ENCODE measurements at places on chromosomes 11 and 22.

GRCh38 chr11:134032501-134033091 lies 36.3 kb upstream of the JAM3 start:
- no peak overlapping the region for H3K27ac ChIP-seq
- no peaks in the 10 kb centered on the region for H3K27me3 ChIP-seq
- no peak for DNase-seq
- no peak overlapping the region for H3K4me3 ChIP-seq

- no peak overlapping the region for H3K27ac ChIP-seq
- no peak for DNase-seq
- H3K4me3 ChIP-seq: no peak overlapping the region
- H3K27me3 ChIP-seq: no peaks in the 10 kb centered on the region
- H3K4me1 ChIP-seq: no peaks in the 10 kb centered on the region
- no peaks in the 10 kb centered on the region for H3K36me3 ChIP-seq
Observed at GRCh38 chr11:5011254-5011653, 16.6 kb downstream of the OR51L1 start.

DNA sequence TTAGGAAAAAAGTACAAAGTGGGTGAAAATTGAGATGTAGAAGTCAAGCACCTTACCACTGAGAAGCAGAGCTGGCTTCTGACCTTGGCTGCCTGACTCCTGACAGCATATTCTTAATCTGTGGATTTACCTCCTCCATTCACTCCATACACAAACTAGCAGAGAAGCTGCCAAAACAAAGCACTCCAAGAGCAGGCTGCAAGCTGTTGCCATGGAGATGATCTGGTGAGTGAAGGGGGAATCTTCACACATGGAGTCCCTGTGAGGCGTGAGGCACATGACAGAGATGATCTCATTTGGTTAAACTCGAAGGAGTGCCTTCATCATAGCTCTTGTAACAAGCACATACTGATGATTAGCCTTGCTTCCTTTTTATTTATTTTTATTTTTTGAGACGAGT lies 16.1 kb downstream of the COMMD9 start:
- H3K4me3 ChIP-seq: no peak overlapping the region
- no peaks in the 10 kb centered on the region for H3K27me3 ChIP-seq
- peak; percentile 74 for DNase-seq

DNA sequence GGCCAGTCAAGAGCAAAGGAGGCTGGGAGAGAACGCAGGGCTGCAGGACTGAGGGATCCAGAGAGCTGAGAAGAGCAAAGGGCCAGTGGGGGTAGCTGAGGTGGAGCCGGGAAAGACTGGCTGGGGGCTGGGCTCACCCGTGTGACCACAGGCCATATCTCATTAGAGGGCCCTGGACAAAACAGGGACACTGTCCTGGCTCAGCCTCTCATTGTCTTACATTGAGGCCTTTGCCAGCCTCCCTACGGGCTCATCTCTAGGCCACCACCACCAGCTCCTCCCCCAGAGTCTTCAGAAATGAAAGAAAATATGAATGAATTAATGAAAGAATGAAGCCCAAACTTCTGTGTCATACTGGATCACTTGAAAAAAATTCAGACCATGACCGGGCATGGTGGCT lies 9.2 kb downstream of the RAB36 start:
- H3K27ac ChIP-seq: no peak overlapping the region
- H3K36me3 ChIP-seq: no peaks in the 10 kb centered on the region

GRCh38 chr11:2612884-2613571 lies 86.8 kb downstream of the KCNQ1OT1 start:
- H3K4me1 ChIP-seq: no peaks in the 10 kb centered on the region
- H3K27ac ChIP-seq: no peak overlapping the region
- no peaks in the 10 kb centered on the region for H3K36me3 ChIP-seq
- H3K4me3 ChIP-seq: no peak overlapping the region

DNA sequence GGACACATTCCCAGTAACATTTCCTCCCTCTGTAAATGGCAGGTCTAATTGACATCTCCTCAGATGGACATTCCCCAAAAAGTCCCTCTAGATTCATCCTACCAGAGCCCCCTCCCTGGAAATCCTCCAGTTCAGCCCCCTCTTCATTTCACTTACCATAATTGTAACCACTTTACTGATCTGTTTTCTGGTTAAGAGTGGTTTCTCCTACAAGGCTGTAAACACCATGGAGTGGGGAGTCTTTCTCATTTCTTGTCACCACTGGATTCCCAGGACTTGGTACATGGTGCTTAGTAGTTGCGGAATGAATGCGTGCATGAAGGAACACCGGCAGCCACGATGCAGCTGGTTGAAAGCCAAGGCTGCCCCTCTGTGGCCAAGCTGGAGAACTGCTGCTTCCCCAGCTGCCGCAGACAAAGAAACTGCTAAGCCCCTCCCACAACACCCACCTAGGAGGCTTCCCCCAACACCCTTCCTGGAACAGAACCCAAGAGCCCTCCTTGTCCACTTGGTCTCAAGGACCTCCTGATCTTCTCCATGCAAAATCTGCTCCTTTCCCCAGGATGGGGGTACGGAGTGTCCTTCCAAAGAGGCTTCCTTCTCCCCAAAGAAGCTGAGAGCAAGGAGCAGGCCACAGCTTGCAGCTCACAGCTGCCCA lies 18.6 kb upstream of the SCARF2 start:
- H3K27me3 ChIP-seq: no peaks in the 10 kb centered on the region
- no peak overlapping the region for H3K4me3 ChIP-seq
- peak; percentile 86 for DNase-seq
- no peaks in the 10 kb centered on the region for H3K36me3 ChIP-seq
- peaks cover 2% of the 10 kb centered on the region for H3K4me1 ChIP-seq

- H3K4me3 ChIP-seq: no peak overlapping the region
- H3K27me3 ChIP-seq: no peaks in the 10 kb centered on the region
Observed at GRCh38 chr11:4699697-4700435, 2.2 kb upstream of the OR51E2 start.

- no peak overlapping the region for H3K27ac ChIP-seq
- DNase-seq: no peak
- no peaks in the 10 kb centered on the region for H3K4me1 ChIP-seq
- H3K27me3 ChIP-seq: no peaks in the 10 kb centered on the region
- no peak overlapping the region for H3K4me3 ChIP-seq
- H3K36me3 ChIP-seq: no peaks in the 10 kb centered on the region
Observed at GRCh38 chr11:34478845-34479663, 34.5 kb downstream of the ELF5 start.

Measured in mesendoderm (in vitro differentiated cells).